ENCODE measurements at places on chromosomes 5 and 9. TPM values are rescaled to one million over a fixed set of nuclear protein-coding genes. Genes with fewer than 3 reads are reported as not detected.

The COL23A1 gene
- 0.61 TPM for total RNA-seq

The SPAAR gene
- 3.3 TPM for total RNA-seq

- no peaks in the 10 kb centered on the region for H3K27me3 ChIP-seq
- no peak overlapping the region for H3K27ac ChIP-seq
- H3K4me1 ChIP-seq = no peaks in the 10 kb centered on the region
Observed at GRCh38 chr5:132065351-132065937, 5.0 kb downstream of the IL3 start.

- DNase-seq = no peak
- peaks cover 62% of the 10 kb centered on the region for H3K4me1 ChIP-seq
- H3K36me3 ChIP-seq = no peaks in the 10 kb centered on the region
- no peak overlapping the region for H3K4me3 ChIP-seq
- H3K27ac ChIP-seq = peak overlapping the region; percentile 0
- no peaks in the 10 kb centered on the region for H3K27me3 ChIP-seq
Observed at GRCh38 chr5:171953860-171954701, 52.4 kb downstream of the FBXW11 start.
